Stomach (tissue), 19 donors: ENCODE measurements at places on chromosomes 4 and X.

- DNase-seq, result no peak
Observed at GRCh38 chr4:73675623-73676022, 55.4 kb upstream of the RASSF6 start.

GRCh38 chr4:30073011-30073710, 647.0 kb upstream of the PCDH7 start:
- DNase-seq, result no peak

DNA sequence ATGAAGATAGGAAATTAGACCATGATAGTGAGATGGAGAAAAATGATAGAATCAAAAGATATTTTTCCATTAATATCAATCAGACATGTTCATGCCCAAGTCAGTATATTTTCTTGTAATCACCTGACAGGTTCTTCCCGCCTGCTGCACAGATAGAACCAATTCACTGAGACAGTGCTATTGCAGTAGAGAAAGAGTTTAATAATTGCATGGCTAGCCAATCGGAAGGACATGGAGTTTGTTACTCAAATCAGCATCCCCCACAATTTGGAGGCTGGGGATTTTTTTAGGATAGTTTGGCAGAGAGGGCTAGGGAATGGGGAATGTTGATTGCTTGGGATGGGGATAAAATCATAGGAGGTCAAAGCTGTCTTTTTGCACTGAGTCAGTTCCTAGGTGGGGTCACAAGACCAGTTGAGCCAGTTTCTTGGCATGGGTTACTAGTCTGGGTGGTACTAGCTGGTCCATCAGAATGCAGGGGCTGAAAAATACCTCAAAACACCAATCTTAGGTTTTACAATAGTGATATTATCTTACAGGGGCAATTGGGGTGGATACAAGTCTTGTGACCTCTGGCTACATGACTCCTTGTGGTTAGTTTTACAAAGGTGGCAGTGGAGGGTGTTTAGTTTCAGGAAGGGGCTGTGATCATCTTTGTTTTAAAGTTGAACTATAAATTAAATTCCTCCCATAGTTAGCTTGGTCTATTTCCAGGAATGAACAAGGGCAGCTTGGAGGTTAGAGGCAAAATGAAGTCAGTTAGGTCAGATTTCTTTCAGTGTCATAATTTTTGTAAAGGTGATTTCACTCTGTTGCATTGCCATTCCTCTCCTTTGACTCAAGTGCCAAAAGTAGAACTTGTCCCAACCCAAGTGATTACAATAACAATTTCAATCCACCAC, 100.3 kb upstream of the PDE5A start:
- DNase-seq, result no peak

GRCh38 chr4:152807294-152807829, 27.6 kb downstream of the ARFIP1 start:
- DNase-seq, result no peak

DNA sequence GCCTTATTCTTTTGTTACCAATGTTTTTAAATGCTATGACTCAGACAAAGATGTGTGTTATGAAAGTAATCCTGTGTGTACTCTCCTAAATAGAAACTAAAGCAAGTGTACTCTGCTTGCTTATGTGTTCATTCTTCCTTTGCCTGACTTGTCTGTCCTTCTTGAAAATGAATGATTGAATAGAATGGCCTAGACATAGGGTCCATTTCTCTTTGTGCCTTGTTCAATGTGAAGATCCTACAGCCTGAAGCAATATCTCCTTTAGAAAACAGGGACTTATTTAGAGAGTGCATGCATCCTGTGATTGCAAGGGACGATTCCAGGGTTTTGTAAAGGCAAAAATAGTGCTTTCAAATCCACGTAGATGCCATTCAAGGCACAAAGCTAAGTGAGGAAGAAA, 343.6 kb upstream of the TACR3 start:
- DNase-seq, result no peak

DNA sequence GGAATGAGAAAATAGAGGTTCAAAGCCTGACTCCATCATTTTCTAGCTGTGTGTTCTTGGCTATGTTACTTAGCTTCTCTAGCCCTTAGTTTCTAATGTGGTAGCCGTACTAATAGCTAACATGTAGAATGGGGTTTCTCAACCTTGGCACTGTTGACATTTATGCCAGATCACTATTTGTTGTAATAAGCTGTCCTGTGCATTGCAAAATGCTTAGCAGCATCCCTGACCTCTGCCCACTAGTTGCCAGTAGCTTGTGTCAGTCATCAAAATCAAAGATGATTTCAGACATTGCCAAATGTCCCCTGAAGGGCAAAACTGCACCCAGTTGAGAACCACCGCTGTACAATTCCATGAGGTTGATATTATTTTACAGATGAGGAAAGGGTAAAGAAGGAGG, 18.3 kb upstream of the ADAMTS3 start:
- no peak for DNase-seq

GRCh38 chr4:2825740-2826139, 17.9 kb upstream of the ADD1 start:
- DNase-seq, result no peak

GRCh38 chr4:39699687-39700409, 1.9 kb downstream of the UBE2K start:
- DNase-seq, result no peak

GRCh38 chr4:169399976-169400767, 129.4 kb upstream of the SH3RF1 start:
- DNase-seq, result no peak
